CD8-positive, alpha-beta memory T cell (primary cell): ENCODE measurements at places on chromosomes 12 and 14. TPM values are rescaled to one million over a fixed set of nuclear protein-coding genes. Genes with fewer than 3 reads are reported as not detected.

KCNJ8 gene
- total RNA-seq, result not detected

PHC1 gene
- total RNA-seq, result 19.5 TPM

PMEL gene
- total RNA-seq, result 0.28 TPM

LBHD2 gene
- not detected for total RNA-seq

FBXW8 gene
- 10.2 TPM for total RNA-seq

GRCh38 chr12:69684466-69684865 lies 14.6 kb downstream of the BEST3 start:
- no peak overlapping the region for H3K4me3 ChIP-seq
- H3K27ac ChIP-seq, result no peak overlapping the region
- H3K36me3 ChIP-seq, result no peaks in the 10 kb centered on the region
- DNase-seq, result no peak
- H3K27me3 ChIP-seq, result no peaks in the 10 kb centered on the region

GRCh38 chr12:63981343-63981742 lies 136.8 kb downstream of the SRGAP1 start:
- H3K4me1 ChIP-seq, result no peaks in the 10 kb centered on the region
- H3K27me3 ChIP-seq, result no peaks in the 10 kb centered on the region
- no peaks in the 10 kb centered on the region for H3K36me3 ChIP-seq
- H3K4me3 ChIP-seq, result no peak overlapping the region

GRCh38 chr12:49059045-49059298 lies 1.6 kb downstream of the KMT2D start:
- peaks cover 58% of the 10 kb centered on the region for H3K4me1 ChIP-seq
- peak overlapping the region; percentile 83 for H3K4me3 ChIP-seq
- peaks cover 12% of the 10 kb centered on the region for H3K36me3 ChIP-seq
- DNase-seq, result no peak

- no peak overlapping the region for H3K27ac ChIP-seq
- H3K4me3 ChIP-seq, result no peak overlapping the region
These were observed 49.6 kb upstream of the RASSF3 start for GRCh38 chr12:64560396-64561301.

GRCh38 chr14:104578321-104578720 lies 1.2 kb upstream of the C14orf180 start:
- no peak overlapping the region for H3K4me3 ChIP-seq
- H3K27ac ChIP-seq, result no peak overlapping the region
- H3K27me3 ChIP-seq, result no peaks in the 10 kb centered on the region
- no peaks in the 10 kb centered on the region for H3K36me3 ChIP-seq
- no peak for DNase-seq

DNA sequence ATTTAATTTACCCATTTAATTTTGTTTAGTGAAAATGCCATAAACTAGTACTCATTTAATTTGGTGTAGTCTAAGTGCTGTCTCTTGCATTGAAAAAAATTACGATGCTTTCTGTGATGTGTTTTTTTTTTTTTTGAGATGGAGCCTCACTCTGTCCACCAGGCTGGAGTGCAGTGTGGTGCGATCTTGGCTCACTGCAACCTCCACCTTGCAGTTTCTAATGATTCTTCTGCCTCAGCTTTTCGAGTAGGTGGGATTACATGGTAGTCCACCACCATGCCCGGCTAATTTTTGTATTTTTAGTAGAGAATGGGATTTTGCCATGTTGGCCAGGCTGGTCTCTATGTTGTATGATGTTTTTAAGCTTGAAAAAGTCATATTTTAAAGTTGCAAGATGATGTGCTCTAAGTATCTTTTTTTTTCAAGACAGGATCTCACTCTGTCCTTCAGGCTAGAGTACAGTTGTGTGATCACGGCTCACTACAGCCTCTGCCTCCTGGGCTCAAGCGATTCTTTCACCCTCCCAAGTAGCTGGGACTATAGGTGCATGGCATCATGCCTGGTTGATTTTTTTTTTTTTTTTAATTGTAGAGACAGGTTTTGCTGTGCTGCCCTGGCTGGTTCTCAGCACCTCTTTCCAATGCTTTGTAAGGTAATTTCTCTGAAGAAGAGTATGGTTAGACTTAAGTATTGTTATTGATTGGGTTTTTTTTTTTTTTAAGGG lies 8.6 kb downstream of the LRRC10 start:
- no peak overlapping the region for H3K4me3 ChIP-seq
- H3K27me3 ChIP-seq, result no peaks in the 10 kb centered on the region
- peaks cover 31% of the 10 kb centered on the region for H3K36me3 ChIP-seq
- H3K27ac ChIP-seq, result no peak overlapping the region

GRCh38 chr14:49982082-49982481 lies 89.2 kb downstream of the ARF6 start:
- no peaks in the 10 kb centered on the region for H3K36me3 ChIP-seq
- H3K27me3 ChIP-seq, result no peaks in the 10 kb centered on the region
- H3K27ac ChIP-seq, result no peak overlapping the region
- H3K4me1 ChIP-seq, result peaks cover 43% of the 10 kb centered on the region
- DNase-seq, result no peak

GRCh38 chr12:13060581-13060980 lies 16.4 kb downstream of the FAM234B start:
- no peaks in the 10 kb centered on the region for H3K36me3 ChIP-seq
- H3K4me1 ChIP-seq, result no peaks in the 10 kb centered on the region
- no peak overlapping the region for H3K27ac ChIP-seq
